ENCODE measurements at places on chromosomes 7 and 10.

DNA sequence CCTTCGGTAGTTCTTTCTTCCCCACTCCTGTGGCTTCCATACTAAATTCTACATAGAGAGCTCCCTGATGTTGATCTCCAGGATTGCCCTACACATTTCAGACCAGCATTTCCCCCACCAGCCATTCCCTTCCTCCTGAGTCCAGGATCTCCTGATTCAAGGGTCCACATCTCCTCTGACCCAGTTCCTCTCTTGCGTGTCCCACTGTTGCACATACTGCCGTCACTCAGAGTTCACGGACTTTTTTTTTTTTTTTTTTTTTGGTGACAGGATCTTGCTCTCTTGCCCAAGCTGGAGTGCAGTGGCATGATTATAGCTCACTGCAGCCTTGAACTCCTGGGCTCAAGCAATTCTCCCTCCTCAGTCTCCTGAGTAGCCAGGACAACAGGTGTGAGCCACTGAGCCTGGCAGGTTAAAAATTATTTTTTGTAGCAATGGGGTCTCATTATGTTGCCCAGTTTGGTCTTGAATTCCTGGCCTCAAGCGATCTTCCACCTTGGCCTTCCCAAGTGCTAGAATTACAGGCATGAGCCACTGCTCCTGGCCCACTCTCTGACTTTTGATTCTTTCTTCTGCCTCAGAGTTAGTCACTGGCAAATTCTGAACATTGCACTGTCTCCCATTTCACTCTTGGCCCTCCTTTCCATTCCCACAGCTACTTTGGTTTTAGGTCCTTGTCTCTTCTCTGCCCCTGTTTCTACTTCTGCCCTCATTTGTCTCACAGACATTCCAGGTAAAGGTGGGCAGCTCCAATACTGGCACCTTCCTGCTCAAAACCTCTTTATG, 29.6 kb upstream of the ZRANB1 start:
- no peaks in the 10 kb centered on the region for H3K27me3 ChIP-seq
- no peak overlapping the region for H3K4me3 ChIP-seq
- H3K4me1 ChIP-seq: peaks cover 4% of the 10 kb centered on the region

GRCh38 chr7:16975712-16976111, 93.9 kb upstream of the AGR3 start:
- H3K4me1 ChIP-seq: no peaks in the 10 kb centered on the region
- no peak overlapping the region for H3K27ac ChIP-seq
- peaks cover 28% of the 10 kb centered on the region for H3K27me3 ChIP-seq
- no peak for DNase-seq

DNA sequence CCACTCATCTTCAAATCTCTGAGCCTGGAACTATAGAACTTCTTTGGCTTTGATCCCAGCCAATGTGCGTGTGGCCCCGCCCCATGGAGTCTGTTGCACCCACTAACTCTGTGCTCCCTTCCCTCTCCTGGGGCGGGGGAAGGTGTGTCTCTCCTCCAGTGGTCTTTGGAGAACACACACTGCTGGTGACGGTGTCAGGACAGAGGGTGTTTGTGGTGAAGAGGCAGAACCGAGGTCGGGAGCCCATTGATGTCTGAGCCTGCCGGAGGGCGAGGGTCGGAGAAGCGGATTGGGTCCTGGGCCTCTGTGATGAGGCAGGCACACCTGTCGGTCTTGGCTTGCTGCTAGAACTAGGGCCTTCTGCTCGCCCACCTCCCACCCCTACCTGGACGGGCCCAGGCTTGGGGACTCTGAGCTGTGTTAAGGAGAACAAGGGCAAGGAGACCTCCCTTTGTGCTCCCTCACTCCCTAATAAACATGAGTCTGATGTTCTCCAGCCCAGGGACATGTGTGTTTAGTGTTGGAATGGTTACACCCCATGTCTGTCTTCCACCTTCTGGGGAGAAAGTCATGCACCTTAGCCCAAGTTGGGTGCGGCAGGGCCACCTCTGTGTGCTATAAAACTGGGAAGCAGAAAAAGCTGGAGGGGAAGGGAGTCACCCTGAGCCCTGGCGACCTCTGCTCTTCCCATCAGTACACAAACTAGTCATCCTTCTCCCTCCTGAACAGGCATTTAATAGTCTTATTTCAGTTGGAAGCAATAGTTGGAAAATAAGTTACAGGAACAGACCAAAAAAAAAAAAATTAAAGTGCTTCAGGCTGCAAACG, 4.6 kb downstream of the TRAPPC14 start:
- DNase-seq: peak; percentile 21
- peaks cover 18% of the 10 kb centered on the region for H3K4me1 ChIP-seq
- H3K4me3 ChIP-seq: no peak overlapping the region
- no peaks in the 10 kb centered on the region for H3K27me3 ChIP-seq
- peaks cover 44% of the 10 kb centered on the region for H3K36me3 ChIP-seq

- H3K27ac ChIP-seq: no peak overlapping the region
- DNase-seq: no peak
- no peaks in the 10 kb centered on the region for H3K4me1 ChIP-seq
Observed at GRCh38 chr7:135514856-135515255, 5.0 kb upstream of the CNOT4 start.

GRCh38 chr7:151616443-151617213, 96.9 kb upstream of the RHEB start:
- DNase-seq: no peak
- H3K4me3 ChIP-seq: no peak overlapping the region
- H3K36me3 ChIP-seq: no peaks in the 10 kb centered on the region
- H3K27ac ChIP-seq: no peak overlapping the region
- no peaks in the 10 kb centered on the region for H3K27me3 ChIP-seq
- H3K4me1 ChIP-seq: no peaks in the 10 kb centered on the region

DNA sequence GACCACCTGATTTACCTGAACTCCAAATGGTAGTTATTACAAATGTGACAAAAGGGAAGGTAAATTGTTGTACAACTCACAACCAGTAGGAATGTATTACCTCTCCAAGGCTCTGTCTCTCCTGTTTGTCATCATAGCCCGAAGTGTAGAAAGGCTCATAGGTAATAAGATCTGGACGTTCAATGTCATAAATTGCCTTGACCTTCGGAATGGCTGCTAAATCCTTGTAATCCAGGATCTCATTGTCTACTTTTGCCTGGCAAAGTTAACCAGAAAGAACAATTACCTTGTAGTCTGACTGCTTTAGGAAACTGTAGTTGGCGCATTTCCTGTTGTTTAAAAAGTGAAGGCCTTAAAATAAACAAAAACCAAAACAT, 68.6 kb upstream of the AFAP1L2 start:
- H3K4me3 ChIP-seq: no peak overlapping the region
- no peaks in the 10 kb centered on the region for H3K4me1 ChIP-seq
- no peak overlapping the region for H3K27ac ChIP-seq
- no peaks in the 10 kb centered on the region for H3K36me3 ChIP-seq
- DNase-seq: no peak

DNA sequence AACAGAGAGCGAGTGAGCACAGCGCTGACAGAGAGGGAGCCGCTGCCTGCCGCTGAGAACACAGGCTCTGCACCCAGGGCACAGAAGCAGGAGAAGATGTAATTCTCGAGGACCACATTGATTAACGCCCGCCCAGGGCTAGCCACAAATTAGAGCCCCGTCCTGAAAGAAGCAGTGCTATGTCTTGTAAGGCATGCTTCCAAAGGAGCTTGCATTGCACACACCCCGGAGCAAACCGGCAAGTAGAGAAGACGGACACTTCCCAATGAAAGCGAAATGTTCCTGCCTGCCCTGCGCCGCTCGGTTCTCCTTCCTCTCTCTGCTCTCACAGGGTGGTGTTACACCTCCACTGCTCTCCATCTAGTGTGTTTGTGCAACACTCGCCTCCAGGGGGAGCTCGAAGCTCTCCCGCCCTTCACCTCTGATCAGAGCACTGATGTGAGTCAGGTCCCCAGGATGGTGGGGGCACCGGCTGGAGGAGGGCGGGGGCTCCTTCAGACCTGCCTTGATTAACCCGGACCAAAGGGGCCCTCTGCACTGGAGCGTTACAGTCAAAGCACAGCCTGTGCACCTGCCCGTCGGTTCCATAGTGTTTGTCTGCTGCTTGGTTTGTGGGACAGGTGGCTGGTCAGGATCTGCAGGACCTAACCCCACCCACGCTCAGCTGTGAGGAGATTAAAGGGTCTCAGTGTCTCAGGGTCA, 316.5 kb downstream of the ADARB2 start:
- no peaks in the 10 kb centered on the region for H3K27me3 ChIP-seq
- H3K36me3 ChIP-seq: no peaks in the 10 kb centered on the region
- no peaks in the 10 kb centered on the region for H3K4me1 ChIP-seq

- no peak for DNase-seq
- no peaks in the 10 kb centered on the region for H3K36me3 ChIP-seq
- no peaks in the 10 kb centered on the region for H3K4me1 ChIP-seq
- no peak overlapping the region for H3K4me3 ChIP-seq
Observed at GRCh38 chr7:6556196-6556595, 4.9 kb upstream of the GRID2IP start.

DNA sequence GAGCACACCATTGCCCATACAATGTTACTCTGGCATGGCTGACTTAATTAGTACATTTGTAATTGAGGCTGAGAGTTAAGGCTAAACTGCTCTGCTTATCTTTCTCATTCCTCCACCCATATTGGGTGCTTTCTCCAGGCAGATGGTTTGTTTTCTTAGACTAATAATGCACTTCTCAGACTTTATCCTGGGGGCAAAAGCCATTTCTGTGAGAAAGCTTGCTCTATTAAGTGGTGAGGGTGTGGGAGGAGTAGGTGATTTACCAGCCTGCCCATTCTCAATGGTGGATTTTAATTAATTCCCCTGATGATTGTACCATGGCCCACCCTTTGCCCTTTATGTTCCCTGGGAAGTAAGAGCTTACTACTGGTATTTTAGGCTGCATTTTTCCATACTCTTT, 174.8 kb downstream of the FOXP2 start:
- no peak for DNase-seq
- H3K4me1 ChIP-seq: no peaks in the 10 kb centered on the region
- no peak overlapping the region for H3K4me3 ChIP-seq
- no peak overlapping the region for H3K27ac ChIP-seq
- H3K27me3 ChIP-seq: no peaks in the 10 kb centered on the region
- no peaks in the 10 kb centered on the region for H3K36me3 ChIP-seq

- no peaks in the 10 kb centered on the region for H3K36me3 ChIP-seq
- H3K27ac ChIP-seq: peak overlapping the region; percentile 100
- H3K4me3 ChIP-seq: no peak overlapping the region
- no peaks in the 10 kb centered on the region for H3K27me3 ChIP-seq
- H3K4me1 ChIP-seq: no peaks in the 10 kb centered on the region
Observed at GRCh38 chr10:79020015-79020491, 48.7 kb upstream of the ZMIZ1 start.

DNA sequence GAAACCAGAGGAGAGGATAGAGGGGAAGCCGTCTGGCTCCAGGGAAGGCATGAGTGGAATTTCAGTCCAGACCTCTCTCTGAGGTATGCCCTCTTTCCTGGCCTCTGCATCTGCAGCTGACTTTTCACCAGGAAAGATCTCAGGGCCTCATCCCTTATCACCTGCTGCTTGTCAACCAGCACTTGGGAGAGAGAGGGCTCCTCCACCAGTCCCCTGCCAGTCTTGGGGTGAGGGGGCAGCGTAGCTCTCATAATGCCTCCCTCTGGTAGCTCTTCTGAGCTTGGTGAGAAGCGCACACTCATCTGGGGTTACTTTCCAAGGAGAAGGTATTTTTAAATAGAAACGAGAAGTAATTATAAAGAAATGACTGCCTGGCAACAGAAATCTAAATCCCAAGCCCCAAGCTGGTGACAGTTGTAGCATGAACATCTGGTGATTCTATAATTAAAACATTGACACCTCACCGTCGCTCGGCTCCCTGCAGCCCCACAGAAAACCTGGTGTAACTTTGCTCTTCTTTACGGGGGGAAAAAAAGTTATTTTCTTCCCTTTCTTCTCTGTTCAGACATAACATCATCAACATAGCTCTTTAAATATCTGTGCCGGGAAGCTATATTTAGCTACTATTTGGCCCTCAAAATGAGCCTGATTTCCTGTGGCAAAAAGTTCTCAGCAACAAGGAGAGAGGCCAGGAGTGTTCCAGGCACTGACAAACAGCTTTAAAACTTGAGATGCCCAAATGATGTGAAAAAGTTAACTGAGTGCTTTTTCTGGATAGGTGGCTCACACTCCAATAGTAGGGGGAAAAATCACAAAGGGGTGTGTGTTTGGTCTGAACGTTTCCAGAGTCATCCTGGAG, 26.9 kb downstream of the HIP1 start:
- no peak overlapping the region for H3K4me3 ChIP-seq
- DNase-seq: no peak
- no peaks in the 10 kb centered on the region for H3K4me1 ChIP-seq
- H3K27ac ChIP-seq: peak overlapping the region; percentile 60
- H3K27me3 ChIP-seq: no peaks in the 10 kb centered on the region

- no peaks in the 10 kb centered on the region for H3K27me3 ChIP-seq
- H3K36me3 ChIP-seq: no peaks in the 10 kb centered on the region
- DNase-seq: no peak
- no peak overlapping the region for H3K27ac ChIP-seq
Observed at GRCh38 chr7:136251826-136252225, 274.7 kb upstream of the MTPN start.

- H3K36me3 ChIP-seq: no peaks in the 10 kb centered on the region
- H3K4me1 ChIP-seq: peaks cover 16% of the 10 kb centered on the region
- H3K4me3 ChIP-seq: peak overlapping the region; percentile 87
- no peaks in the 10 kb centered on the region for H3K27me3 ChIP-seq
Observed at GRCh38 chr10:97499561-97500296, 1.0 kb downstream of the UBTD1 start.

GRCh38 chr7:77330169-77330882, 85.8 kb downstream of the GSAP start:
- no peaks in the 10 kb centered on the region for H3K27me3 ChIP-seq
- peaks cover 47% of the 10 kb centered on the region for H3K4me1 ChIP-seq
- no peak overlapping the region for H3K4me3 ChIP-seq
- H3K36me3 ChIP-seq: no peaks in the 10 kb centered on the region

- H3K4me3 ChIP-seq: no peak overlapping the region
- no peaks in the 10 kb centered on the region for H3K36me3 ChIP-seq
- DNase-seq: no peak
- H3K27me3 ChIP-seq: no peaks in the 10 kb centered on the region
Observed at GRCh38 chr7:157547102-157547501, 210.3 kb downstream of the DNAJB6 start.

DNA sequence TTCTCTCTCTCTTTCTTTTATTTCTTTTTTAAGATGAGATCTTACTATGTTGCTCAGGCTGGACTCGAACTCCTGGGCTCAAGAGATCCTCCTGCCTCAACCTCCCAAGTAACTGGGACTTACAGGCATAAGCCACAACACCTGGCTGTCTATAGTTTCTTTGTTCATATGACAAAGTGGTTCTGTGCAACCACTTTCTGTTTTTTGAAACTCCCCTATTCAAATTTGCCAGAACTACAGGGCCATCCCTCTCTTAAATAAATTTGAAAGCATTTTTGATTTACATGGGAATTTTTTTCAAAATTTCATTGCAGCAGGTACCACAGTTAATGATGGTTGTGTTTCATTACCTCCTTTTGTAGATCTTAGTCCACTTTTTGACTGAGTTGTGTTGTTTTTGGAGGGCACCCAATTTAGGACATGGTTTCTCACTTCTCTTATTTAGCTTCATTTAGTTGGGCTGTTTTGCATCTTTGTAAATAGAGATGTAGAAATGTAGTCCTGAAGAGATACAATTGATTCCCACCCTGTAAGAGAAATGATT, 119.2 kb downstream of the LRRC4 start:
- peaks cover 9% of the 10 kb centered on the region for H3K36me3 ChIP-seq
- H3K4me1 ChIP-seq: no peaks in the 10 kb centered on the region
- no peaks in the 10 kb centered on the region for H3K27me3 ChIP-seq
- H3K4me3 ChIP-seq: no peak overlapping the region

Data from SK-N-SH (cell line).